ENCODE measurements at places on chromosomes 5 and 9. TPM values are rescaled to one million over a fixed set of nuclear protein-coding genes. Genes with fewer than 3 reads are reported as not detected.

The OLFML2A gene
- total RNA-seq = 9.0 TPM

The ZDHHC11B gene
- total RNA-seq = 0.25 TPM

DNA sequence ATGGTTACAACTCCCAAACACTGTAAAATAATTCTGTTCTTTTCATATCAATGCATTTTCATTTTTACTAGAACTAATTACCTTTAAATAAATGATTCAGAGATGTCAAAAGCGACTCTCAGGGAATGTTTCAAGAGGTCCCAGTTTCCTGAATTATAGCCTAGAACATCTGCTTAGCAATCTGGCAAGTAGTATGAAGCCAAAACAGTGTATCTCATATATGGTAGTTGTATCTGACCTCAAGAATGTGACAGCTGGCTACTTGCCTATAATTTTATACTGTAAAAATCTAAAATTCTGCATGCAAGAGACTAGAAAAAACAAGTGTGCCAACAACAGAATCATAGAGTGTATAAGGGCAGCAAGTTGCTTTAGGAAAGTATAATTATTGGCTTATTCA, 187.7 kb upstream of the POU5F2 start:
- no peak for DNase-seq

DNA sequence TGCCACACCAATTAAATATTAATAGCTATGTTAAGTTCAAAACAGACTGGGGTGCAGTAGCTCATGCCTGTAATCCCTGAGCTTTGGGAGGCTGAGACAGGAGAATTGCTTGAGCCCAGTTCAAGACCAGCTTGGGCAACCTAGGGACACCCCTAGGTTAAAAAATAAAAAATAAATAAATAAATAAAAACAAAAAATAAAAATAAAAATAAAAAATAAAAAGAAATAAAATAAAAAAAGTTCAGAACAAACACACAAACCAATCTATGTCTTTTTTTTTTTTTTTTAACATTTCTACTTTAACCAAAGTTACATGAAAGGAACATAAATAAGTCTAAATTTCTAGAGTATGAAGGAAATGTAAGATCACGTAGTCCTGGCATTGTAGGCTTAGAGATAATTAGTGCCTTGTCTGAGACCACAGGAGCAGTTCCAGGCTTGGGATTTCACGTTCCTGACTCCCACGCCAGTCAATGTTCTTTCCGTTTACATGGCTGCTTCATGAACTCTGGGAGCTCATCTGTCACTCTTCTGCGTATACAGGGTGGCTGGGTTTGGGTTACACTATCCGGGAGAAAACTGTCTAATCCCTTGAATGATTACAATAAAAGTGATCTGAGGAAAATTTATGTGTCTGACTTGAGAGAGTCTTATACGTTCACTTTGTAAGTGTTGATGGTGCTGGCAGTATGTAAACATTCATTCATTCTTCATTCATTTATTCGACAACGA, 85.2 kb downstream of the KIAA1958 start:
- no peak for DNase-seq

GRCh38 chr9:125468646-125469045, 207.0 kb downstream of the GAPVD1 start:
- DNase-seq = no peak

GRCh38 chr9:108439947-108440346, 415.8 kb downstream of the ACTL7B start:
- DNase-seq = no peak

- DNase-seq = peak; percentile 31
These were observed 289.5 kb upstream of the MPDZ start for GRCh38 chr9:13568841-13569601.

GRCh38 chr5:168023191-168023590, 268.3 kb upstream of the WWC1 start:
- DNase-seq = peak; percentile 11

DNA sequence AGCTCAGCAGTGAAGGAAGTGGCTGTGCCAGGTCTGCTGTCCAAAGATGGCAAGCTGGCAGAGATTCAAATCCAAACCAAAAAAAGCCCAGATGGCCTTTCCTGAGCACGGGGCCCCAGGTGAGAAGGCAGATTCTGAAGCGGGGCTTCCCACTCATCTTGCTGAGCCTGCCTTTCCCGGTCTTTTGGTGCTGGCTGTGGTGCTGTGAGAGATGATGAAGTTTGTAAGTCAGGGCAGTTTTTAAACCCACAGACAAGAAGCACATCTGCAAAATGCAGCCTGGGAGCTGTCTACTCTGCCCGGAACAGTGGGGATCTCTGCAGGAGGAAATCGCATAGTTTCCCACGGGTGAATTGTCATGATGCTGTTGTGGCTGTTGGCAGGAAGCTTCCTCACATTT, 85.0 kb upstream of the IRX4 start:
- no peak for DNase-seq

DNA sequence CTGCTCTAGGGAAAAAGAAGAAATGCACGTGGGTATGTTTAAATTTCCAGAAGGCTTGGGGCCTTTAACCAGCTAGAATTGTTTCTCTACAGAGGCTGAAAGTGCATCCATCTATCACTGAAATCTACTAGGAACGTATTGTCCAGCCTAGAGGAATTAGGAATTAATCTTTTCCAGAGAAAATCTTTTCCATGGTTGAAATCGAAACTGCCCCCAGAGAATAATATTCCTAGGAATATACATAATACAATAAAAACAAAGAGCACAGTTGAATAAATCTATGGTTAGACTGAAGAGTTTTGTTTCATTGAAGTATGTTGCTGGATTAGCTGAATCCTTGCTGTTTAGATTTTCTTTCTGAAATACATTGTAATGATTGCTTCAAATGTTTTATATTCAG, 378.5 kb downstream of the PLK2 start:
- DNase-seq = no peak

DNA sequence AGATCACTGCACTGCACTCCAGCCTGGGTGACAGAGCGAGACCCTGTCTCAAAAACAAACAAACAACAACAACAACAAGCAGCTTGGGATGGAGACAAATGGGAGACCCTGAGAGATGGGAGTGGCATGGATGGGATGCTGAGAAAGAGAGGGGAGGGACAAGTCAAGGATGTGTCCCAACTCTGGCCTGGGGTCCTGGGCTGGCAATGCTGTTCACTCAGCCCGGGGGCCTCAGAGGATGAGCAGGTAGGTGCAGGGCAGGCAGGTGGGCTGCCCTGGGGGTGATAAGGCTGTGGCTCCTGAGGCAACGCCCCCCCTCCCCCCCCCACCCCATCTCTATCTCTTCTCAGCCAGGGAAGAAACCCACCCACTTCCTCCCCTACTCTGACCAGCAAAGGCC, 123.0 kb downstream of the LHX2 start:
- DNase-seq = no peak
